LoVo (cell line): ENCODE measurements at places on chromosomes 7 and 10.

DNA sequence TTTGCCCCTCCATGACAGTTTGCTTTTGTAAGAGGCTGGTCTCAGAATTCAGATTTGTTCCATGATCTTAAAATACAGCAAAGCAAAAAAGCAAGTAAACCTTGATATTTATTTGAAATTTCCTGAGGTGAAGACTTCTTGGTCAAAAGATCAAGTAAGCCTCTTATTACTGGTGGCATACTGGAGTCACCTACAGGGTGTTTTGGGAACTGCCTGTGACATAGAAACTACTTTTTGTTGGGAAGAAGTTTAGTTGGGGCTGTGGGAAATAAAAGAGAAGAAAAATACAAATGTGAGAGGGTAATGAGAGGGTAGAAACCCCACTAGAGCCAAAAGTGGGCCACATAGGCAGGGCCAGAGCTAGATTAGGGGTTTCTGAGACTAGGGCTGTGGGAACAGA is 217.9 kb downstream of the OTUD1 start:
- DNase-seq = no peak

GRCh38 chr7:137005873-137006272 is 137.4 kb downstream of the CHRM2 start:
- no peak for DNase-seq

GRCh38 chr7:151240536-151240935 is 8.0 kb downstream of the SMARCD3 start:
- no peak for DNase-seq

DNA sequence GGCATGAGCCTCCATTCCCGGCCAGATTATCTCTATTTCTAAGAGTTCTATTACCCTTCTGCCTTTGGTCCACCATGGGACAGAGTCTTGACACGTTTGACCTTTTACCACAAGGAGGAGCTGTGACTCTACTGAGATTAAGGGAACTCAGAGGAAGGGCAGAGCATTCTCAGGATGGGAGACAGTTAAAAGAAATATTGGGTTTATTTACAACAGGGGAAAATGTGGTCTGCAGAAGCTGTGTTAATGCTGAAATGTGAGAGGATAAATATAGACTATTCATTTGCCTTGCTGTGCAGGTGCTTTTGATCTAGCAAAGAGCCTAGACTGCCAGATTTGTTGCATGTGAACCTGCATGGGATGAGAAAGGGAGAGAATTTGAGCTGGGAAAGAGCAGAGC is 45.8 kb upstream of the PRSS58 start:
- no peak for DNase-seq

- DNase-seq = no peak
These were observed 266.6 kb upstream of the PITRM1 start for GRCh38 chr10:3439183-3439582.

- DNase-seq = peak; percentile 72
These were observed 34.0 kb upstream of the CYTH3 start for GRCh38 chr7:6306471-6306870.

DNA sequence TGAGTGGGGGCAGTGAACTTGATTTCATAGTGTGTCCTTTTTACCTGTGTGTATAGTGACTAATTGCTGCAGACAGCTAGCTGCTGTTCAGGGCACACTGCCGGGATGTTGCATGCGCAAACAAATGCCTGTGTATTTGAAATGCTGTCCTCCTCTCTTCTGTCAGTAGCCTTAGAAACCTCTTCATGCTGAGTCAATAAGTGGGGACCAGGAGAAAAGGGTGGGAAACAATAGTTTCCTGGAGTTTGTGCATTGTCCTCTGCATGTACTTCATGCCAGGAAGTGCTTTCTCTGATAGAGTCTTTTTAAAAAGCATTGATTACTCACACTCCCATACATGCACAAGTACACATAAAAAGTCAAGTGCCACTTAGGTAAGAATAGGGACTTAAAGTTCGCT is 1183.7 kb upstream of the CELF2 start:
- no peak for DNase-seq

DNA sequence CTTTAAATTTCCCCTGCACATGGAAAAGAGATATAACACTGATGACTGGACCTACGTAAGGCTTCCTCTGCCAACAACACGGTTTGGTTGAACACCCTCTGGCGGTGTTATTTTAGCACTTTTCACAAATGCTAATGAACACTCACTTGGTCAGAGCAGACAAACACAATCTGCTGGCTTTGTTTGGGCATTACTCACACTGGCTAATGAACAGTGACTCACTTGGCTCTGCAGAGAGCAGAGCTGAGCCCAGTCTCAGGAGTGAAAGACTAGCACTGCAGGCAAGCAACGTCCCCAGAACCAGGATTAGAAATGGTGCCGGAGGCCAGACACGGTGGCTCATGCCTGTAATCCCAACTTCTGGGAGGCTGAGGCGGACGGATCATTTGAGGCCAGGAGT is 430.8 kb downstream of the PLXNA4 start:
- no peak for DNase-seq

DNA sequence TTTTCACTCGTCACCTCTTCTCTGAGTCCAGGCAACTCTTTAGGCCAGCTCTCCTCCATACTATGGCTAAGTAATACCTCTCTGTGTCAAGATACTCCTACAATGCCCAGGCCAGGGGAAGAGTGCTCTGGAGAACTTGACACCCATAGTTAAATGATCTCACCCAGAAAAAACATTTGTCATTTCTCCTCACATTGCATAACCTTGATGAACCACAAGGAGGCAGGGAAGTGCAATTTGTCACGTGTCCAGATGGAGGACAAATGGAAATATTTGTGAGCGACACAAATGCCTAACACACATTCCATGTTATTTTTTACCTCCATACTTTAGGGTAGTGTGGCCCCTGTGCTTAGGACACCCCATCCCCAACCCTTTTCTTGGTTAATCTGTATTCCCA is 78.3 kb downstream of the HTR7 start:
- DNase-seq = no peak

GRCh38 chr7:11616466-11616865 is 215.5 kb downstream of the THSD7A start:
- DNase-seq = no peak

GRCh38 chr7:102303669-102304422 is 17.2 kb downstream of the SH2B2 start:
- DNase-seq = no peak

DNA sequence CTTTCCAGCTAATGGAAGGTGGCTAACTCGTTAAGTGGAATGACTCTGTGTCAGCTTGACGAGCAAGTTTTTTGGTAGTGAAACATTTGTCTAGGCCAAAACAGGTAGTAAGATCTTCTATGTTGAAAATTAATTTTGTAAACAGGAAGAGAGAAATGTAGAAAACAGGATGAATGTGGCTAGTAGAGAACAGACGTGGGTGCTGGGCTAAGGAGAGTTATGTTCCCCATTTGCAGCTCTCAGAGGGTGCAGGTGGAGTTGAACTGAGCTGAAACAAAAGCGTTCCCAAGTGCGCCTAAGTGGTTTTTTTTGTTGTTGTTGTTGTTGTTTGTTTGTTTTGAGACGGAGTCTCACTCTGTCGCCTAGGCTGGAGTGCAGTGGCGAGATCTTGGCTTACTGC is 59.5 kb upstream of the SRPK2 start:
- DNase-seq = no peak

GRCh38 chr10:70125918-70126552 is 6.6 kb downstream of the AIFM2 start:
- DNase-seq = no peak

DNA sequence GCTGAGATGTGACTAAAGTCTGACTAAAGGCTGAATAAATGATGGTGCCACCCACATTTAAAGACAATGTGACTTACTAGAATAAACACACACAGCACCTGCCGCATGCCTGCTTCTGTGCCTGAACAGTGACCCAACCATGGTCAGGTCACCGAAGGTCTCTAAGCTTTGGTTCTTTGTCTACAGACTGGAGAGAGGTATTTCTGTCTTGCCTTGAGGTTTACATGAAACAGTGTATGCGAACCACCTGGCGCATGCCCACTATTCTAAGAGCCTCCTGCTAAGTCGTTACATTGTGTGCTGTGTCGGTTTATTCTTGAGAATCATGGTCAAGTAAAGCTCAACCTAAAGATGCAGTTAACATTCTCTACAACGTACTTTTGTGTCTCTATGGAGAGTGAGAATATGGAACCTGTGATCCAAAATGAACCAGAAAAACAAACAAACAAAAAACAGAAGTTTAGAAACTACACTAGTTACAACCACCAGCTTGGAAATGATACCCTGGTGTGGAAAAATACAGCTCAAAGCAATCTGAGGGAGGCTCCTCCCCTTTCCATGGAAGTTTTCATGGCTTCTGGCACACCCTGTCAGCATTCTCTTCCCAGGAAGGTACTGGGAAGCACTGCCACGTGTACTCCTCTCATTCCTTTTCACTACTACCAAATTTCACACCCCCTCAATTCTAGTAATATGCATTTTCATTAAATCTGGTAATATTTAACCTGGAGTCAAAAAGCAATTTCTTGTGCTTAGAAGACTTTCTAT is 40.0 kb downstream of the VOPP1 start:
- DNase-seq = no peak

- no peak for DNase-seq
These were observed 514.6 kb upstream of the FOXK1 start for GRCh38 chr7:4167385-4167910.

DNA sequence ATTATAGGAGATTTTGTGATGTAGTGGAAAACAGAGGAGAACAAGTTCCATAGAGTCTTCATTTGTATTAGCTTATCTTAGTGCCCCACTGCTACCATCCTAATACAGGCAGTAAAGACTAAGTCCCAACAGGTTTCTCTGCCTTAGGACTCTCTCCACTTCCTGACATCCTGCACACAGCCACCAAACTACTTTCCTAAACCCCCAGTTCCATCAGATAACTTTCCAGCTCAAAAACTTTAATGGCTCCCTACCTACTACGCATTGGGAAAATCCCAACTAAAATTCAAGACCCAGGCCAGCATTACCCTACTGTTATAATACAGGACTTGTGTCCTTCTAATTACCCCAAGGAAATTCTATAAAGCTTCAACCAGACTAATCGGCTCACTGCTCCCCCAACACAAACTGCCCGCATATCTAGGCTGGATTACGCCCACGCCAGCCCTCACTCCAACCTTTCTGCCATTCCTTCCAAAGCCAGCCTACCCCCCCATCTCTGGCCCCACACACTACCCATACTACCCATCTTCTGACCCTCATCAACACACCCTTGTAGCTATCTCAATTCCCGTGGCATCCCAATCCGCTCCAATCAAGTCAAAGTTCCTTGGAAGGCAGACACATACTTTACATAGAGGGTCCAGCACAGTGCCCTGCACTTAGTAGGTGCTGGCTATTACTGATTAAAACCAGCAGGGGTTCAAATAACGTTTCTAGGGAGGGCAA is 1.4 kb downstream of the IDE start:
- no peak for DNase-seq

DNA sequence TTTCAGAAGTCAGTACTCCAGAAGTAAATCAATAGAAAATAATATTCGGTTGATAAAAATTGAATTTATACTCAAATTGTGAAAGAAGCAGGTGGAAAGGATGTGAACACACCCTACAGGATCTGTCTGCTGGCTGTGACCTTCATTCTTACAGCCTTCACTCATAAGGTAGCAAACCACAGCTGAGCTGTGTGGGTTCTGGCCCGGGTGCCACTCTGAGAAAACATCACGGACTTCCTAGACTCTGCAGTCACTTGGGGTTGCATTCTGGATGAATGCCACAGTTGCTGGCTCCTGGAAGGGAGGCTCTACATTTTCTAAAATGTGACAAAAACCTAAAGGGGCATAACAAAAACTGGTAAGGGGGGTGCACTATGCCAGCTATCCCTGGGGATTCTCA is 36.0 kb upstream of the ABLIM1 start:
- no peak for DNase-seq

DNA sequence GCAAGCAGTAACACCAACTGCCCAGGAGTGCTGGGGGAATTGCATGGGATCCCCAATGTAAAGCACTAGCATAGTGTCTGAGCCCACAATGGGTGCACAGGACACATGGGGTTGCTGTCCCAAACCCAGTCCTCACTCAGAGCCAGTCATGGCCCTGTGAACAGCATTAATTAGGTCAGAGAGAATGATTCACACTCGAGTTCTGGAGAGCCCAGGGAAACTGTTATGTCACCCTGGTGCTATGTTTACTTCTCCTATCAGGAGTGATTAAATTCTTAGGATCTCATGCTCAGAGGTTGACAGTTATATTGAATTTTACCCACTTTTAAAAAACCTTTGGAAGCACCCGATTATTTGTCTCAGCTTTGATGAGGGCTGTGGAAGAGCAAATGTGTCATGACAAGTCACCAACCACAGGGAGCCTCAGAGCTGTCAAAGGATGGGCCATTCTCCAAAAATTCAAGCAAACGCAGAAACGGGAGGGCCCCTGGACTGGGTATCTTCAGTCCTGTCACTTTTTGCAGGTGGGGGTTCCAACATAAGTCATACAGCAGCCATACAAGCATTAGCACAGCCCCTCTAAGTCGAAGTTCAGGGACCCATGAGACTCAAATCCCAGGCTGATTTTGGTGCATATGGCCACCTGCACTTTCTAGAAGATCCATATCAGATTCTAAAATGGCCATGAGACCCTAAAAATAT is 1.3 kb upstream of the RASSF4 start:
- no peak for DNase-seq

- DNase-seq = no peak
These were observed 77.1 kb downstream of the ARHGAP22 start for GRCh38 chr10:48527756-48528155.

DNA sequence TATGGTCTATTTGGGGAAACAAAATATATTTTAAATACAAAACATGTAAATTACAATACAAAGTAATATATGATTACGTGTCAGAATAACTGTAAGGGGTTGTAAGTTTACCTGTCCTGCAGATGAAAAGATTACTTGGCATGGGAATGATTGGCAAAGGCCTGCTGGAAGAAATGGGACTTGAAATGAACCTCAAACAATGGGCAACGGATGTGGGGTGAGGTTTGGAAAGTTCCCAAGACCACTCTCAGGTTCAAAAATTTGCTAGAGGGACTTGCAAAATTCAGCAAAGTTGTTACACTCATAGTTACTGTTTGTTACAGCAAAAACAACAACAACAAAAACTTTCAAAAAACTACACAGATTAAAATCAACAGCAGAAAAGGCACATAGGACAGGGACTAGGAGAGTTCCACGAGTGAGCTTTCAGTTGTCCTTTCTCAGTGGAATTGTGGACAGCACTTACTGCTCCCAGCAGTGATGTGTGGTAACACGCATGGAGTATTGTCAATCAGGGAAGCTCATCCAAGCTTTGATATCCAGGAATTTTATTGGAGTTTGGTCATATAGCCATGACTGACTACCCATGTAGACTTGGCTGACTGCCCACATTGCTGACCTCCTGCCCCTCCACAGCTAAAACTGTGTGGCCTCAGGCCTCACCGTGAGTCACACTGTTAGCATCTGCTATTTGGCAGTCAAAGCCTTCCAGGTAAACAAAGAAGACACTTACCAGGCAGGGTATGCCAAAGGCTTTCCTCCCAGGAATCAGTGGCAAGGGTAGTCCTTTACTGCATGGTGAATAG is 43.8 kb downstream of the EXOC6 start:
- DNase-seq = peak; percentile 98
